ENCODE measurements at places on chromosomes 2 and 18.

DNA sequence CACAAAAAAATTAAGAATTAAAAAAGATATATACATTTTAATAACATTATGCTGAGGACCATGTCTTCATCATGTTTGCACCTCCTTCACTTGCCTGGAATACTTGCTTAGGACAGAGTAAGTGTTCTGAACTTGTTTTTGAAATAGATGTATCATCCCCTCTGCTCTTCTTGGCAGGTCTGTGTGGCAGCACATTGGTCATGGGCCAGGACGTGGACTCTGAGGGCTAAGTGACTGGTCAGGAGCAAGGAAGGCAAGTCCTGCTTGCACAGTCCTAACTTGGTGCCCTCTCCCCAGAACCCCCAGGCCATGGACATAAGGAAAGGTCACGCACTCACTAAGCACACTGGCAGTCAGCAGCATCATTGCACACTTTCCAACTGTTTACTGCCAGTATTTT lies 95.8 kb downstream of the PTPRM start:
- no peak for DNase-seq

GRCh38 chr2:20299113-20299512 lies 51.5 kb downstream of the PUM2 start:
- no peak for DNase-seq

DNA sequence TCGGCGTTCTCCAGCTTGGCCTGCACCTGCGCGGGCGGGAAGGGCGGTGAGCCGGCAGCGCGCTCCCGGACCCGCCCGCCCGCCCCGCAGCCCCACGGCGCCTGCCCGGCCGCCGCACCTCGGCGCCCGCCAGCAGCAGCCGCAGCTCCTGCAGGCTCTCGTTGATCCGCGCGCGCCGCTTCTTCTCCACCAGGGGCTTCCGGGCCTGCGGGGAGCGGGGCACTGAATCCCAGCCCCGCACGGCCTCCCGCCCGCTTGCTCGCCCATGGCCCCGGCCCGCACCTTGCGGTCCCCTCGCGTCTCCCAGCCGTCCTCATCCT lies 335 bp downstream of the HES6 start:
- no peak for DNase-seq

- no peak for DNase-seq
Measured at GRCh38 chr2:190563646-190564045, 29.1 kb upstream of the NEMP2 start.

- no peak for DNase-seq
Measured at GRCh38 chr2:120862201-120863060, 126.8 kb downstream of the GLI2 start.

- DNase-seq: no peak
Measured at GRCh38 chr18:5052491-5052890, 144.6 kb downstream of the AKAIN1 start.

DNA sequence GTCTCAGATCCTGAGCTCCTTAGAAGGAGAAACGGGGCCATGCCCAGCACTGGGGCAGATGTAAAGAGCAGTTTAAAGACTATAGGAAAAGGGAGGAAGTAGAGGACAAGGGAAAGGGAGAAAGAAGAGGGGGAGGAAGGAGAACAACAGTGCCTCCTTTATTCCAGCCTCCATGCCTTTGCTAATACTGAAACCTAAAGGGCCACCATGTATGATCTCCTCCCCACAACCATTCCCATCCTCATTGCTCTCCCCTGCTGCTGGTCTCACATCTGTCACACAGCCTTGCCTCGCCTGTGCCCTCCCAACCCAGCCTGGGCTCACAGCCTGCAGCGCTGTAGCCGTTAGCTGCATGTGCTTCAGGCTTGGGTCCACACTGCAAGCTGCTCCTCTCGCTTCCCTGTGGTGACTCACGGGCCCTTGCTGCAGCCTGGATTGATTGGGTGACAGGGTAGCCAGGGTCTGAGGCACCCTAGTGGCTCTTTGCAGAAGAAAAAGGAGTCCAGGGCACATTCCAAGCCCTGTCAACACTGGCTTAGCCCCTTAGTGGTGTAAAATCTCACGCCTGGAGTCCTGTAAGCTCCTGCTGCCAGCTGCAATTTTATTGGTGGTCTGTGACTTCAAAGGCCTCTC lies 281.9 kb downstream of the SRBD1 start:
- no peak for DNase-seq

GRCh38 chr2:220779931-220780330 lies 792.2 kb downstream of the EPHA4 start:
- no peak for DNase-seq

- DNase-seq: no peak
Measured at GRCh38 chr2:227335713-227336112, 10.7 kb downstream of the MFF start.
